ENCODE measurements at places on chromosomes 2 and 18.

DNA sequence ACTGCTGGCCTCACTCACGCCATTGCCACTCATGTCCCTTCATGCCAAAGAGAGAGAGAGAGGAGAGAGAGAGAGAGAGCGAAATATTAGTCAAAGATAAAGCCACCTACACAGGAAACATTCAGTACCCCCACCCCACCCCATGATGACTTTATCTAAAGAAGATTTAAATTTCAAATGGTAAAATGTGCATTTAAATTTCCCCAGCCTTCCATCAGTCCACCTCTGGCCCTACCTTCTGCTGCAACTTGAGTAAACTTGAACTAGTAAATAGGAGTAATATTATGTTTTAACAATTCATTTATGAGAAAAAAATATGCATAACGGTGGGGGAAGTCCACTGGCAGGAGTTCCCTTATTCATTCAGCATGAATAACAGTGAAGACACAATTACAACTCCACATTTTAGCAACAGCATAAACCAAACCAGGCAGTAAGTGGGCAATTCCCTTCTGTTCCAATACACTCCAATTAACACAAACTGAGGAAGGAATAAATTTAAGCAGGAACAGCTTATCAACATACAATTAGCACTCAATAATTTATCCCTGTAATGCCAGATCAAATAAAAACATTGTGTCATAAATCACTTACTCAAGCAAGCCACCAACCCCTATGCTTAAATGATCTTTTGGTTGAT lies 264.2 kb downstream of the LNPK start:
- DNase-seq, result no peak

DNA sequence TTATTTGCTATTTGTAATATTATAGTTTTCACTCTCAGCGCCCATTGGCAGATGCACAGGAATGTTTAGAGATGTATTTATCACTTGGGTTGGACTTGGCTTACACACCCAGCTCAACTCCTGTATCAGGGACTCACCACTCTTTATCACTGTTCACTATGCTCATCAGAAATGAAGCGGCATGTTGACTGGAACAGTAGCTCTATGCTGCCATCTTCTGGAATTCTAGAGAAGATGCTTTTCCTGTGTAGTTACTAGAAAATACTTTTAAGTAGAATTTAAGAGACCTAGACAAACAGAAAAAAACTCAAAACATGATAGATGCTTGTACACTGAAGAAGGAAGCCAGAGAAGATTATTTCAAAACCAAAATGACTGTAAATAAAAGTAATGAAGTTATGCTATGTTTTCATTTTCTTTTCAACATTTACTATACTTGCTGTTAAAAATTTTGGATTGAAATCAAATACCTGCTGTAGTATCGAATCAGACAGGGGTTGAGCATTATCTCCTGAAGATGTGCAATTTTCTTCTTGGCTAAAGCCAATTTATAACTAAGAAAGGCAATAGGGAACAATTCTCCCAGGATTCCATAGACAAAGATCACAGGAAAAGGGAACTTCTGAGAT lies 47.4 kb upstream of the NXPH2 start:
- no peak for DNase-seq

GRCh38 chr2:189426886-189427285 lies 14.4 kb upstream of the WDR75 start:
- no peak for DNase-seq

GRCh38 chr2:66498289-66498975 lies 63.5 kb downstream of the MEIS1 start:
- no peak for DNase-seq

GRCh38 chr2:232292395-232293154 lies 86.0 kb upstream of the ALPP start:
- DNase-seq, result peak; percentile 36

DNA sequence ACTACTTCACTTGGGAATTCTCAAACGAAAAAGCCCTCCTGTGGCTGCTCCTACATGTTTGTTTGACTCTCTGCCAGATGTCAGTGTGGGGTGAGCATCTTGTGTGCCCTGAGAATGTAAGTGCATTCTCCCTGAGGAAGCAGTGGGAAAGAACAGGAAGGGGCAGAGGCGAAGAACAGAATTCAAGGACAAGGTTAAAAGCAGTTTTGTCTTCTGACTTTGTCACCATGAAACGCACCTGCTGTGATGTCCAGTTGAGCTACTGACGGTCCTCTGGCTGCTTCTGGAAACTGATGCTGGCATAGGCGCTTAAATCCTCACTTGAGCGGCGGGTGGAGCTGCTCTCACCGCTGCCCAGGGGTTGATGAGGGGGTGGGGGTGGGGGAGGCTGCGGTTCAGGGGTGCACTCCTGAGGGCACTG lies 4.9 kb downstream of the IRS1 start:
- DNase-seq, result no peak

- no peak for DNase-seq
Measured at GRCh38 chr2:189505492-189505891, 64.2 kb downstream of the WDR75 start.

- DNase-seq, result no peak
Measured at GRCh38 chr2:12766421-12766879, 49.7 kb downstream of the TRIB2 start.

GRCh38 chr18:43932140-43932539 lies 654.9 kb upstream of the SYT4 start:
- no peak for DNase-seq

DNA sequence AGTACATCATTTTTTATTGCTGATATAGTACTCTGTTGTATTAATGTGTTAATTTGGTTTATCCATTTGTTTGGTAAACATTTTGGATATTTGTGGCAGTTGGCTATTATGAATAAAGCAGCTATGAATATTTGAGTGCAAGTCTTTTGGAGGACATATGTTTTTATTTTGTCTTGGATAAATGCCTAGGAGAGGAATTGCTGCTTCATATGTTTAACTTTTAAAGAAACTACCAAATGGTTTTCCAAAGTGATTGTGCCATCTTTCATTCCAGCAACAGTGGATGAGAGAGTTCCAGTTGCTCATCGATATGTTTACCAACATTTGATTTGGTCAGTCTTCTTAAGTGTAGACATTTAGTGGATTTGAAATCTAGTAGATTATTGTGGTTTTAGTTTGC lies 51.8 kb downstream of the MERTK start:
- no peak for DNase-seq

DNA sequence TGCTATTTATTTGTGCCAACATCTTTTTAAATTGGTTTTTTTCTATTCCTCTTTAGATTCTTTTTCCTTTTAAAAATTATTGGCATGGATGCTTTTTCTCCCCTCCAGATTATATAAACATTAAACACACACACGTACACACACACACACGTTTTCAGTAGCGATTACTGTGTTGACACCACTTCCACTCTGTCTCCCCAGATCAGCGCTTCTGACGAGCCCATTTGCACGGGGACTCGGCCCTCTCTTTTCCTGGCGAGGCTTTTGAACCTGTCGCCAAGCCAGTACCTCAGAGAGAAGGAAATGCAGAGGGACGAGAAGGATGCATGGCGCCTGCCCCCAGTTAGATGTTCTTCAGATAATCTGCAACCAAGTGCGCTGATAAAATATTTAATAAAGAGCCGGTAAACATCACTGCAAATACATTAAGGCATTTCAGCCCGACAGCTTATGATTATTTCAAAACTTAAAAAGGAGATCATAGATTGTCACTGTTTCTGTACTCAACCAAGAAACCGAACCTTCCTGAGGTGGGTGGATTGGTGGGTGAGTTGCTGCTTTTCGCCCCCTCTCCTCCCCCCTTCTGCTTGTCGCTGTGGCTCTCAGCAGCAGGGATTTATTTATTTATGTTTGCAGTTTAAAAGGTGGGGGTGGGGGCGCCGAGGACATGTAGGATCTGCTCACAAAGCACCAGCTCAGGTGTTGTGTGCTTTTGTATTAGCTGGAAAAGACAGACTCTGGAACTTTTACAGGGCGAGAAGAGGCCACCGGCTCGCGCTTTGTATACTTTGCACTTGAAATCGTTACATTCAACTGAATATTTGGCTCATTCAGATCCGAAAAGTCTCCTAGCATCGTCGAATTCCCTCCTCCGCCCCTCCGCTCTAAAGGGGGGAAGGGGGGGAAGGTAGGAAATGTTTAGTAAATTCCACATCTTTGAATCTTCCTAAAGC lies 787 bp upstream of the TBR1 start:
- peak; percentile 2 for DNase-seq

- DNase-seq, result no peak
Measured at GRCh38 chr2:160664603-160665140, 171.1 kb upstream of the RBMS1 start.
